ENCODE measurements at places on chromosomes 3 and 15. TPM values are rescaled to one million over a fixed set of nuclear protein-coding genes. Genes with fewer than 3 reads are reported as not detected.
A peak's percentile ranks its signal among the peaks of the same experiment; 100 is the strongest.

GRCh38 chr15:72487070-72487797 lies 13.1 kb downstream of the ARIH1 start:
- H3K27ac ChIP-seq = peak overlapping the region; percentile 50
- H3K4me1 ChIP-seq = peaks cover 67% of the 10 kb centered on the region
- peaks cover 21% of the 10 kb centered on the region for H3K36me3 ChIP-seq
- H3K4me3 ChIP-seq = peak overlapping the region; percentile 58
- H3K27me3 ChIP-seq = no peaks in the 10 kb centered on the region

- no peak overlapping the region for H3K27ac ChIP-seq
- no peak overlapping the region for H3K4me3 ChIP-seq
- no peaks in the 10 kb centered on the region for H3K36me3 ChIP-seq
Observed at GRCh38 chr3:114666623-114667022, 372.8 kb downstream of the TIGIT start.

- no peak overlapping the region for H3K27ac ChIP-seq
- peaks cover 24% of the 10 kb centered on the region for H3K27me3 ChIP-seq
- H3K4me3 ChIP-seq = no peak overlapping the region
- H3K36me3 ChIP-seq = no peaks in the 10 kb centered on the region
Observed at GRCh38 chr15:33236841-33237509, 42.5 kb upstream of the FMN1 start.

The GPR149 gene
- total RNA-seq = not detected

- no peaks in the 10 kb centered on the region for H3K27me3 ChIP-seq
- DNase-seq = no peak
- no peaks in the 10 kb centered on the region for H3K4me1 ChIP-seq
- H3K36me3 ChIP-seq = no peaks in the 10 kb centered on the region
- no peak overlapping the region for H3K4me3 ChIP-seq
Observed at GRCh38 chr15:91223863-91224262, 123.8 kb downstream of the SV2B start.

DNA sequence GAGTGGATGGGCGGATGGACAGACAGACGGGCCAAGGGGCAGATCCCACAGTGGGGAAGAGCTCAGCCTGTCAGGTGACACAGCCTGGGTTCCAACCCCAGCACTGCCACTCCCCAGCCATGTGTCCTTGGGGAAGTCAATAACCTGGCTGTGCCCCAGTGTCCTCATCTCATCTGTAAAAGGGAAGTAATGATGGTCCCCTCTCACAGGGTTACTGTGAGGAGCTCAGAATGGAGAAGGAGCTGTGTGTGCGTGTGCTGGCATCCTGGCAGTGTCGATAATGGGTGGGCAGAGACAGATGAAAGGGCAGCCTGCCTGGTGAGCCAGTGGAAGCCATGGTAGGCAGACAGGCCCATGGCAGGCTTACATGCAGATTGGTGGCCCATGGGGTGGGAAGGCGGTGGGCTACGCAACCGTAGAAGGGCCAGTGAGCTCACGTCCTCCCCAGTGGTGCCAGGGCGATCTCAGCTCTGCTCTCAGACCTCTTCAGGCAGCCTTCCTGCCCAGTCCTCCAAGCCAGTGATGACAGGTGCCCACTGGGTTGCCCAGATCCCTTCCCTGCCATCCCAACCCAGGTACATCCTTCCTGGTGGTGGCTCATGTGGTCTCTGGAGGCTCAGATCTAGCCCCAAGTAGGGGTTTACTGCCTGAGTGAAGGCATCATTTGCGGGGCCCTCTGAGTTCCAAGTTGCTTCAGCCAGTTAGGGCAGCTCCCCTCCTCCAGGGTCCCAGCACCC lies 2.3 kb upstream of the DNAJB8 start:
- peaks cover 42% of the 10 kb centered on the region for H3K27me3 ChIP-seq
- H3K36me3 ChIP-seq = 0 out of 2 replicates have a peak, but pooled peaks cover 4% of the 10 kb centered on the region
- DNase-seq = no peak
- H3K4me3 ChIP-seq = no peak overlapping the region

DNA sequence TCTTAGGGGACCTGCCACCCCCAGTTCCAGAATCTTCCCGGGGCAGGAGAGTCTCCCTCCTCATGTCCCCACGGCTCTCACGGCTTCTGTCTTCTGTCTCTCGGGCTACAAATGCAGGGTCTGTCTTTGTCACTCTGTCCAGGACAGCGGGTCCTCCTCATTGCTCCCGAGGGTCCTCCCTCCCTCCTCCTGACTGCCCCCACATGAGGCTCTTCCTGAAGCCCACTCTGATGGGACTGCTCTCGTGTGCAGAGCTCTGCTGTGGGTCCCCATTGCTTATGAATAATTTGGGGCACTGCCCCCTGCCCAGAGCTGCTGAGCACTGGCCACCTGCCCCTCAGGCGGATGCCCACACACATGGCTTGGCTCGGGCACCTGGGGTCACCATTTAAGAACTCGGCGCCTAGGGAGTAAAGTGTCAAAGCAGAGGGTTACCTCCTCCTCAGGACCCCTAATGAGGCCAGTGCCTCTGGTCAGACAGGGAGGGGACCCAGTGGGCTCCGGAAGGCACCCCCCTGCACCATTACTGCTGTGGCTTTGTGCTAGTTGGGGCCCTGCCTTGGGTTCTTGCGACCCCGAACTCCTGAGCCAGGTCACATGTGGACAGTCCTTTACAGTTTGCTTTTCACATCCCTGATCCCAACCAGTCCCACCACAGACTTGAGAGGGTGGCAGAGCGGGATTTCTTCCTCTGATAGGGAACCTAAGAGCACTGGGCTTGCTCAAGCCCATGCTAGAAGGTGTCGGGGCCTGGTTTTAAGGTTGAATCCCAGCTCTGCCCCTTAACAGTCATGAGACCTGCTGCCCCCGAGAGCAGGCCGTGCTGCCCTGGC lies 22.1 kb downstream of the HDAC11 start:
- no peaks in the 10 kb centered on the region for H3K36me3 ChIP-seq
- DNase-seq = no peak
- peaks cover 1% of the 10 kb centered on the region for H3K27me3 ChIP-seq
- H3K4me3 ChIP-seq = no peak overlapping the region
- peaks cover 36% of the 10 kb centered on the region for H3K4me1 ChIP-seq

The PRTG gene
- total RNA-seq = 0.71 TPM

DNA sequence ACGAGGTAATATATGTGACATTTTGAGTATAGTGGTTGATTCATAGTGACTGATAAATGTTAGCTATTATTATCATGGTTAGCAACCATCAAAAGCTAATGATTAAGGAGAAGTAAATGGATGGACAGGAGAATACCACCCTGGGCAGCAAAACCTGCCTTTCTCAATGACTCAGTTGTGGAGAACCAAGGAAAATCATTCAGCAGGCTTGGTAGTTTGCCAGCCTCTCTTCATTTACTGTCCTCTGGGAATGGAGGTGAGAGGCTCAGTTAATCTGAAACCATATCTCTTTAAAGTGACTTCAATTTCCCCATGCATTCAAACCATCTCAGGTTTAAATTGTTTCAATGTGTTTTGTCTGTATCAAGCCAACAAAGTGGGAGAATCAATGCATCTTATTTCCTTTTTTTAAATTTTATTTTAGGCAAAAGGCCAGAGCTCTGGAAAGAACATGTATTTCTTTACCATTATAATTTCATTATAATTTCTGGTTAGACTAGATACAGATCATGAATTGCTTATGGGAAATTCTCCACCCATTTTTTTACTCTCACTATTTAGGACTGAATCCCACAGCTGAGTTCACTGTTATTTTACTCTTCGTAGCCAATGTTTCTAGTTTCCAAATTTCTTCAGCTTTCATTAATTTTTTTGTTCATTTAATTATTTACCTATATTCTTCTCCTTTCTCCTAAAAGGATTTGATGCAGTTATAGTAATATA lies 2.7 kb downstream of the TM4SF18 start:
- H3K27me3 ChIP-seq = no peaks in the 10 kb centered on the region
- peak; percentile 28 for DNase-seq
- H3K4me3 ChIP-seq = no peak overlapping the region
- H3K36me3 ChIP-seq = no peaks in the 10 kb centered on the region

- peak; percentile 78 for DNase-seq
- peaks cover 42% of the 10 kb centered on the region for H3K36me3 ChIP-seq
- peak overlapping the region; percentile 40 for H3K27ac ChIP-seq
- H3K27me3 ChIP-seq = no peaks in the 10 kb centered on the region
- H3K4me1 ChIP-seq = peaks cover 45% of the 10 kb centered on the region
- H3K4me3 ChIP-seq = no peak overlapping the region
Observed at GRCh38 chr15:36798366-36798765, 218.9 kb downstream of the CDIN1 start.

DNA sequence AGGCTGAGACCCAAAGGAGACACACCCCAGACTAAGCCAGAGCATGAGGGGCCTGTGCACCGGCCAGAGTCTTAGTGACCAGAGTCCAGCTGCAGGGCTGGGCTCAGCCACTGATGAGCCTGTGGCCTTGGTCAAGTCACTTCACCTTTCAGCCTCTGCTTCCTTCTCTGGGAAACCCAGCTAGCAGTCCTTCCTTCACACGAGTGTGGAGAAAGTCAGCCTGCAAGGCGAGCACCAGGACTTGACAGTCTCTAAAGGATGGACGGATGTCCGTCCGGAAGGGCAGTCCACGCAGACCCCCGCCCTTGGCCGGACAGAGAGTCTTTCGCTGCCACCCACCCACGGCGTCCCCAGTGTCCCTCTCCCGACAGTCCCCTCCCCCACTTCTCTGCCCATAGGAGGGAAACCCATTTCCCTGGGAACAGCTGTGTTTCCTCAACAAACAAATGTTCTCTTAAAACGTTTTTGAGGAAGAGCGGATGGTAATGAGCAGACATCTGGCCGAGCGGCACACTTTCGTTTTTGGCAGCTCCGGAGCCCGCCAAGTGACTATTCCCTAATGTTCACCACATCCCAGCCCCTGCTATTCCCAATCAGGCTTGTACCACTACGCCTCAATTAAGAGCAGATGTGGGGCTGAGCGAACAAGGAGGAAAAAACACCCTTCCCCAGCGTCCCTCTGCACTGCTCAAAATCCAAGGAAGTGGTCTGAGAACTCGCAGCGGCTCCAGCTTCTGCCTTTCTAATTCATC lies 129.1 kb upstream of the SMAD3 start:
- peaks cover 3% of the 10 kb centered on the region for H3K27me3 ChIP-seq
- peaks cover 53% of the 10 kb centered on the region for H3K4me1 ChIP-seq
- peak overlapping the region; percentile 92 for H3K4me3 ChIP-seq
- H3K27ac ChIP-seq = peak overlapping the region; percentile 85

The WDR93 gene
- 0.21 TPM for total RNA-seq

GRCh38 chr3:172186607-172187006 lies 147.2 kb downstream of the FNDC3B start:
- H3K27ac ChIP-seq = no peak overlapping the region
- H3K27me3 ChIP-seq = no peaks in the 10 kb centered on the region
- peaks cover 3% of the 10 kb centered on the region for H3K36me3 ChIP-seq
- H3K4me1 ChIP-seq = peaks cover 46% of the 10 kb centered on the region
- no peak overlapping the region for H3K4me3 ChIP-seq

DNA sequence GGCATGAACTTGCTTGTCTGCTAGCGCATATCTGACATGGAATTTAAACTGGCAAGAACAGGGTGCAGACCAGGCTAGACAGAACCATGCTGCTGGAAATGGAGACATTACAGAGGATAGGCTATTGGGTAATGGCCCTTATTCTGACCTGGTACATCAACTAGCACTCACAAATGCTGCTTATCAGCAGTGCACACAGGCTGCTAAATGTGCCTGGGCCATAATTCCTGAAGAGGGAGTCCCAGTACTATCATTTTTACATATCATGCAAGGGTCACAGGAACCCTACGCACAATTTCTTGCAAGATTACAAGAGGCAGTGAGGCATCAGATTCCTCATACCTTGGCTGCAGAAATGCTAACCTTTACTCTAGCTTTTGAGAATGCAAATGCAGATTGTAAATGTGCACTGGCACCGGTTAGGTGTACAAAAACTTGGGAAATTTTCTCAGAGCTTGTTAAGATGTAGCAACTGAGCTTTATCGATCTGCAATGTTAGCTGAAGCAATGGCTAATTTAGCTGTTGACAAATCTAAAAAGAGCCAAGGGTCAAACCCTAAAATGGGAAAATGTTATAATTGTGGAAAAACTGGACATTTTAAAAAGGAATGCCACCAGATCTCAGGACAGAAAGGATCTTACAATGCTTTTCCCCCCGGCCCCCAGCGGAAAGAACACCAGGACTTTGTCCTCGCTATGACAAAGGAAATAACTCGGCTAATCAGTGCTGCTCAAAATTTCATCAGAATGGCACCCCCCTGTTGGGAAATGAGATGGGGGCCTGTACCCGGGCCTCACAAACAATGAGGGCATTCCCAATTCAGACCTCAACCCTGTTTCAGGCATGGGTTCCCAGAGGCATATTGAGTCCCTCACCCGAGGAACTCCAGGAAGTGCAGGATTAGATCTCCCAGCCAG lies 21.1 kb downstream of the CCRL2 start:
- no peak overlapping the region for H3K27ac ChIP-seq
- H3K4me1 ChIP-seq = peaks cover 14% of the 10 kb centered on the region
- H3K27me3 ChIP-seq = peaks cover 15% of the 10 kb centered on the region
- H3K4me3 ChIP-seq = no peak overlapping the region
- peaks cover 8% of the 10 kb centered on the region for H3K36me3 ChIP-seq
- no peak for DNase-seq

- no peak overlapping the region for H3K27ac ChIP-seq
- H3K4me3 ChIP-seq = no peak overlapping the region
- 0 out of 2 replicates have a peak, but pooled peaks cover 4% of the 10 kb centered on the region for H3K27me3 ChIP-seq
- no peaks in the 10 kb centered on the region for H3K36me3 ChIP-seq
- no peak for DNase-seq
- H3K4me1 ChIP-seq = peaks cover 25% of the 10 kb centered on the region
Observed at GRCh38 chr3:21754839-21755238, 3.8 kb upstream of the ZNF385D start.

- H3K27ac ChIP-seq = no peak overlapping the region
- H3K4me3 ChIP-seq = no peak overlapping the region
- H3K27me3 ChIP-seq = no peaks in the 10 kb centered on the region
- no peaks in the 10 kb centered on the region for H3K36me3 ChIP-seq
- DNase-seq = no peak
- no peaks in the 10 kb centered on the region for H3K4me1 ChIP-seq
Observed at GRCh38 chr3:142693136-142693853, 30.5 kb upstream of the TRPC1 start.

GRCh38 chr3:187013159-187013716 lies 82.9 kb downstream of the ST6GAL1 start:
- no peak overlapping the region for H3K27ac ChIP-seq
- no peak for DNase-seq
- no peak overlapping the region for H3K4me3 ChIP-seq
- H3K4me1 ChIP-seq = peaks cover 28% of the 10 kb centered on the region

DNA sequence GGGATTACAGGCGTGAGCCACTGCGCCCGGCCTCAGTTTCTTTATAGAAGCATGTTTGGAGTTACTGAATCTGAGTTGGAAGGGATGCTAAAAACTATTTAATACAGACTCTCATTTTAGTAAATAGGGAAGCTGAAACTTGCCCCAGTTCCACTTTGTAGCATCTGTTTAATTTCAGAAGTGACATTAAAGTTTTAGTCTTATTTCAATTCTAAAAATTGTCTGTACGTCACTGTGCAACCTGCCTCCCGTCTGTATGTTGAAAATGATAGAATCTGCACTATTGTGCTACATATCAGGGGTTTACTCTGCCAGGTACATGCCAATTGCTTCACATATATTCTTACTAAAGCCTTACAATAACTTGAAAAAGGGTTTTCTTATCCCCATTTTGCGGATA lies 15.3 kb downstream of the CNOT10 start:
- no peak for DNase-seq
- H3K27ac ChIP-seq = no peak overlapping the region
- no peaks in the 10 kb centered on the region for H3K27me3 ChIP-seq
- H3K4me1 ChIP-seq = peaks cover 8% of the 10 kb centered on the region

The ASB14 gene
- not detected for total RNA-seq

GRCh38 chr3:62592408-62592807 lies 219.1 kb upstream of the FEZF2 start:
- H3K4me1 ChIP-seq = peaks cover 25% of the 10 kb centered on the region
- DNase-seq = no peak
- no peak overlapping the region for H3K4me3 ChIP-seq
- no peaks in the 10 kb centered on the region for H3K36me3 ChIP-seq

- DNase-seq = no peak
- no peaks in the 10 kb centered on the region for H3K36me3 ChIP-seq
- H3K4me1 ChIP-seq = peaks cover 48% of the 10 kb centered on the region
- H3K27ac ChIP-seq = no peak overlapping the region
- no peak overlapping the region for H3K4me3 ChIP-seq
Observed at GRCh38 chr15:85010071-85010385, 28.4 kb downstream of the PDE8A start.

The TNNC1 gene
- 0.51 TPM for total RNA-seq

All from HFFc6 (cell line).